SIG-M5 (cell line): ENCODE measurements at places on chromosomes 16 and 17.

DNA sequence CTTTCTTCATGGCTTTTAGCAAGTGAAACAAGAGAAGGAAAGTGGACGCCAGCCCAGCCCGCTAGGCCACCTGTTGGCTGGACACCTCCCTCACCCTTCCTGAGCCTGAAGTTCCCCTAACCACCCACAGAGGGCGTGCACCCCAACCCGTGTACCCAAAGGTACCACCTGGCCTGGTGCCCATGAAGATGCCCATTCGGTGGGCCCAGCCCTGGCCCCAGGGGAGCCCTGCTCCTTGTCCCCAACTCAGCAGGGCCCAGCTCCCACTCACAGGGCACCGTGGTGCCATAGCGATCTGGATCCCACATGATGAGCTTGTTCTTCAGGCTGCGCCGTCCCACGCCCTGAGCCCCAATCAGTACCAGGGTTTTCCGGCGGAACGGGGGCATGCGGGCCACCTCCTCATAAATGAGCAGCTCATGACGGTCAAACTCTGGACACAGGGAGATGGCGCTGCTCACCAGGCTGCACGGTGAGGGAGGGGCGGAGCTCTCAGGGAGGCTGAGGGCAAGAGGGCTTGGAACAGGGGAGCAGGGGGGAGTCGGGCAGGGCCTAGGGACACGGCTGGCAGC lies 26.8 kb downstream of the MPP2 start:
- DNase-seq: no peak

DNA sequence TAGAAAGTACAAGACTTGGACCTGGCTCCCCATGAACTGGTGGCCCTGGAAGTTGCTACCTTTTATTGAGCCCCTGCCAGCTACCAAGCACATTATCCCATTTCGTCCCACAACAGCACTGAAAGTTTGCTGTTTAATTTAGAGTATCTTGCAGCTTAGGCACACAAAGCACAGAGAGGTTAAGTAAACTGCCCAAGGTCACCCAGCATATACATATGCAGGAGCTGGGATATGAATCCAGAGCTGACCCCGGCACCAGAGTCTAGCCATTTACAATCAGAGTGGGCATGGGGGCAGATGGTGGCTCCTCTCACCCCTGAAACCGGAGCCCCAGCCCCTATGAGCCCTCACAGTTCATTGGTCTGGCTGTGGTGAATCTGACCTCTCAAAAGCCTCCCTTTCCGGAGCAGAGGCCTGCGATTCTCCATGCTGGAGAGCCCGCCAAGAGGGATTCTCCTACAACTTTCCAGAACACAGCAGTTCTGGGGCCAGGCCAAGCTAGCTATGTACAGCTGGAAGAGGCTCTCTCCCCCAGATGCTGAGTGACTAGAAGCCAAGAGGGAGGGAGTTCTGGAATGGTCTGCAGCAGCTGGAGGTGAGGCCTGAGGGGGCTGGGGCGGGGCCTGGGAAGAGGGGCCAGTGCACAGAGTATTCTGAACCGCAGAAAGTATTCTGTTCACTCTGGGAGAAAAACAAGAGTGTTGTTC lies 58.3 kb downstream of the SREBF1 start:
- DNase-seq: no peak

DNA sequence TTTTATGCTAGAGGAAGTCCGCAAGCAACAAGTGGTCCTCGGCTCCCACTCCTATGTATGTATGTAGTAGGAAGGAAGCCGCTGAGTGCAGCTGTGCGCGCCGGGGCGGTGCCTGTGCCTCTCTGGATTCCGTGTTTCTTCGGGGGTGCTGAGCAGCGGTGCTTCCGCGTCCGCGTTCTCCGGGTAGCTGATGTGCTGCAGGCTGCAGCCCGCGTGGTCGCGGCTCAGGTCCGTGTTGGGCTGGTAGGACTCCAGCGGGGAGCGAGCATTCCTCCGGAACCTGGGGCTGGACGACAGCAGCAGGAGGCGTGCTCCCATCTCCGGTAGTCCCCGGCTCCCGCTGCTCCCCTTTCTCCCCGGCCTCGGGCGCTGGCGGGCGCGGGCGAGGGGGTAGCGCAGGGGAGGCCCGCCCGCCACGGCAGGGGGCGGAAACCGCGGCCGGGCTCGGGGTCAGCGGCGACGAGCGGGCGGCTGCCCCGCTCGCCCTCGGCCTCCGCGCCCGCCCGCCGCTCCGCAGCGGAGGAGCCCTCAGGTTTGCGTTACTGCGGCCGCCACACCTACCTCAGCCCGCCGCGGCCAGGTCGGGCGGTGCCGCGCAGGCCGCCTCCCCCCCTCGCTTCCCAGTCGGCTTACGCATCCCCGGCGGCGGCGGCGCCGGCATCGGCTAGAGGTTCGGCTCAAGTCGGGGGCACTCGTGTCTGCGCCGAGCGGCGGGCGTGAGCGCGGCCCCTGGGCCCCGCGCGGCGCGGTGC lies 487 bp downstream of the C17orf67 start:
- DNase-seq: peak; percentile 23

DNA sequence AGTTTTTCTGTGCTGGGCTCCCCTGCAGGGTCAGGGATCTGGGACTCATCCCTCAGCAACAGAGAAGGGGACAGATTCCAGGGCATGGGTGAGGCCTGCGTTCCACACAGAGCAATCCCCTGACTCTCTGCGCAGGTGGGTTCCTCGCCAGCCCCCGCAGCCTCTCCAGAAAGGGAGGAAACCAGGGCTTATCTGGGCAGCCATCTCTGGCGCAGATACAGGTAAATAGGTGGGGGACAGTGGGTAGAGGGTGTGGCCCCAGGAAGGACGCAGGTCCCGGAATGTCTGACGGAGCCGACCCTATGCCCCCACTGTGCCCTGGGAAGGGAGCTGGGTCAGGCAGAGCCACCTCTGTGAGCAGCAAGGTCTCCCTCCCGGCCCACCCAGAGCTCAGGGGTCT lies 23.2 kb downstream of the PIEZO1 start:
- no peak for DNase-seq

- DNase-seq: no peak
These were observed 8.5 kb downstream of the ELMO3 start for GRCh38 chr16:67207249-67208091.

DNA sequence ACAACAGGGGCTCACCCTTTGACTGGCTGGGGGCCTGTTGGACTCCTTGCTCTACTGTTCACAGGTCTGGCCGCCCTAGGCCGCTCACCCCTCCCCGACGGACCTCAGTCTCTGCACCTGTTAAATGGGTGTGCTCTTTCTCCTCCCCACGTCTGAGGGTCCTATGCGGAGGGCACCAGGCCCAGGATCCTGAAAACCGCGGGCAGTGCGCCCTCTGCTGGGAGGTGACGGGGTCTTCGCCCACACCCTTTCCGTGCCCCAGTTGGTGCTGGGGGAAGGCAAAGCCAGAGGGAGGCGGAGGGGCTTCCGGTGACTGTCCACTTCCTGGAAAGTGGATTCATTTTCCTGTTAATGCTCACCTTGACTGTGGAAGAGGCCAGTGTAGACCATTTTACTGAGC lies 1010.9 kb downstream of the KCNJ18 start:
- no peak for DNase-seq

DNA sequence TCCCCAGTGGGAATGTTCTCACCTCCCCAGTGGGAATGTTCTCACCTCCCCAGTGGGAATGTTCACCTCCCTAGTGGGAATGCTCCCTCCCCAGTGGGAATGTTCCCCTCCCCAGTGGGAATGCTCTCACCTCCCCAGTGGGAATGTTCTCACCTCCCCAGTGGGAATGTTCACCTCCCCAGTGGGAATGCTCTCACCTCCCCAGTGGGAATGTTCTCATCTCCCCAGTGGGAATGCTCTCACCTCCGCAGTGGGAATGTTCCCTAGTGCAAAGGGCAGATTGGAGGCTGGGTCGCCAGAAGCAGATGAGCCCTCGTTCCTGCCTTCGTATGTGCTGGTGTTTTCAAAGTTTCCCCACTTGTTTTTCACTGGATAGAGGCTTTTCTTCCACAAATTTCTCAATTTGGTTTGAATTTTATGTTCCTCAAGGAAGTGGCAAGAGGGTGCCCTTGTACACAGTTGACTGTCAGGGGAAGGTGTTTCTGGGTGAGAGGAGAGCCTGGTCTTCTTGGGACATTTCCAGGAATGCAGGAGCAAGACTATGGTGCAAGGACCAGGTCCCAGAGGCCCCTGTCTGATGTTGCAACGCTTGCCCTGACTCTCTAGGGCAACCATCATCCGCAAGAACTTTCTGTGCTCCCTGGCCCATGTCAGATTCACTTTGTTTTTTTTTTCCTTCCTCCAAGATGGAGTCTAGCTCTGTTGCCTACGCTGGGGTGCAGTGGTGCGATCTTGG lies 34.0 kb downstream of the TRARG1 start:
- no peak for DNase-seq

DNA sequence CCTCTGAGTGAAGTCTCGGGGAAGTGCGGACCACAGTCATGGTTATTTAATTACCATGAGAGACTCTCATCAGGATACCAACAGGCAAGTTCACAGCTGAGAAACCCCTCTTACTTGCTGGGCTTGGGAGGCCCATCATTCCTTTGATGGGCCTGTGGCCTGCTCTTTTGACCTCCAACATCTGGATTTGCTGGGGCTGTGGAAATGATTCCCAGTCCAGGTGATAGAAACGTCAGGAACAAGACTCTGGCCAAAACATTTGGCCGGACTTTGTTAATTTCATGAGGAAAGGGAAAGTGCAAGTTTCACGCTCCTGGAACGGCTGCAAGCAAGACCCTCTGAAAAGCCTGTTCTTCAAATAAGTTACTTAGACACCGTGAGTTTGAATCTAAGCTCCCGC lies 42.5 kb downstream of the TMEM114 start:
- DNase-seq: no peak

DNA sequence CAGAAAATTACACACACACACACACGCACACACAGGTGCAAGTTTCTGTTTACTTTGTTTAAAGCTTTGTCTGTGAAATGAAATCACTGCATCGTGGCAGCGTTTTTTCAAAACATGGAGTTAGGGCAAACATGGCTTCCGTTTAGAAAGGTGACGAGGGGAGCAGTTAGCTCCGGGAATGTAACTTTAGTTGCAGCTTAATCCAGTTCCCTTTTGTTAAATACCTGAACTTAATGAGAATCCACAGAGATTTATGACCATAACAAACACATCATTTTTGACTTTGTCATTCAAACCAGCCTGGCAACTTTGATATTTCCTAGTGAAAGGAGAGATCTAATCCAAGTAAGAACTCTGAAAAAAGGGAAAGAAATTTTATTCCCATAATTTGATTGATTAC lies 12.1 kb downstream of the HS3ST3A1 start:
- no peak for DNase-seq

DNA sequence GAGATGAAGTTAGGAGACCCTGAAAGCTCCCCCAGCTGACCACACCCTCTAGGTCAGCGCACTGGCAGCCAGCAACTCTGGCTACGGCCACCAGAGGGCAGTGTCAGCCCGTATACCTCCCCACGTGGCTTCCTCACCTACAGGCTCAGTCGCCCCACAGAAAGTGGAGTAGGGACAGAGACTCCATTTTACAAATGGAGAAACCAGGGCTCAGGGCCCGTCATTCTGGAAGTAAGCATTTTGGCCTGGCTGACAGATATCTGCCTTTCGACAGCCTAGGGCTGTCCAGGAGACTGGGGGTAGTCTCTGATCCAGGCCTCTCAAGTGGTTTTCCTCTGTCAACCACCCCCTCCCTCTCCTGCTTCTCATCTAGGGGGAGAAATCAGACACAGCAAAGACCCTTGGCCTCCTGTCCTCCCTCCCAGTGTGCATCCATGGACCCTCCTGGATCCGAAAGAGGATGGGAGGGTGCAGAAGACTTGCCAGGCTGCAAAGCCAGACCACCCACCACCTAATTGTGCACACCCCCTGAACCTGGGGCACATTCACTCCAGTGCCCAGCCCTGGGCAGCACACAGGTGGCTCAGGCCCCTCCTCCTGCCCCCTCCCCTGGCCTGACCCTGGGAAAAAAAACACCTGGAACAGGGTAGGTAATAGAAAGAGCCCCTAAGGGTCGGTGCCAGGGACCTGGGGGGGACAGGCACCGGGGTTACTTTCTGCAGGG lies 3.8 kb upstream of the HAP1 start:
- no peak for DNase-seq

GRCh38 chr16:13611596-13611995 lies 308.4 kb upstream of the ERCC4 start:
- DNase-seq: no peak

DNA sequence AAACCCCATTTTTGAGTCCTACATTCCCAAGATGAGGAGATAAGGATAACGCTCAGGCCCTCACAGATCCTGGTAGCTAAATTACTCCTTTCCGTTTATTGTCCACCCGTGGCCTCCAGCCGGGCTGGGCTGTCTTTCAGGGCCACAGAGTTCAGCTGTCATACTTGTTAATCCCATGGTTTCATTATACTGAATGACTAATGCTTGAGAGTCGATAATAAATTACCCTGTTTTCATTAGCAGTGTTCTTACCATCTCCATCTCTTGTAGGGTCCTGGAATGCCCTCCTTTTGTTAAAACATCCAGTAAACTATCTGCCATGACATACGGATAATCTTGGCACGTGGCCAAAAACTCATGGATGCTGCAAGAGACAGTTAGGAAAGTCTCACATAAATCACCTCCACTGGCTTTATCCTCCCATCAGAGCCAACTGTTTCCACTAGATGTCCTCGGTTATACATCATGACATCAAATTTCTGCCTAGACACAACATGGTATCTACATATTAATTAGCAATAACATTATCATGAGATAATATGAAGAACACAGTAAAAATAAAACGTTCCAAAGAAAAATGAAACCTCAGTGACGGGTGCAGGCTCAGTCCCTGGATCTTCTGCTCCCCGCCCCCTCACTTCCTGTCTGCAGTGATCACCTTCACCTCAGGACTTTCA lies 45.3 kb downstream of the BRD7 start:
- DNase-seq: no peak

- no peak for DNase-seq
These were observed 754 bp upstream of the SLFN11 start for GRCh38 chr17:35373984-35374765.

GRCh38 chr16:83455716-83456115 lies 352.1 kb upstream of the HSBP1 start:
- DNase-seq: no peak

- no peak for DNase-seq
These were observed 154.0 kb upstream of the HSBP1 start for GRCh38 chr16:83653785-83654184.

GRCh38 chr16:88810166-88810911 lies 1.4 kb downstream of the APRT start:
- no peak for DNase-seq

- DNase-seq: no peak
These were observed 16.6 kb upstream of the LITAF start for GRCh38 chr16:11603331-11603750.

- no peak for DNase-seq
These were observed 31.2 kb downstream of the VAC14 start for GRCh38 chr16:70769761-70770160.

DNA sequence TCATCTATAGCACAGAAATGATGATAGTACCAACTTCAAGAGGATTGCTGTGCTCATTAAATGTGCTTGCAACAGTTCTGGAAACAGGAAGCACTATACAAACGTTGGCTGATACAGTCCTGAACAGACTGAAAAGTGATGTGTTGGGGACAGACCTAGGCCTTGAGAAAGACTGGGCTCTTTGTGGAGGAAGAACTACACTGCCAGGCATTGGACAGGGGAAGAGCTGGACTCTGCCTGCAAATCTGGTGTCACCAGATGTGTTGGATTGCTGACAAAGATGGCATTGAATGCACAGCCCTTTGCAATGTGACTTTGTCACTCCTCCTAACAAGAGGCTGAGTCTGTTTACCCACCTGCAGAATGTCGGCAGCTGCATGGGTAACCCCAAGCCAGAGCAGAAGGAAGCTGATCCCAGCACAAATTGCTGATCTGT lies 12.4 kb upstream of the ST6GALNAC2 start:
- peak; percentile 74 for DNase-seq
